GM13977 (cell line): ENCODE measurements at places on chromosomes 5 and 9.

DNA sequence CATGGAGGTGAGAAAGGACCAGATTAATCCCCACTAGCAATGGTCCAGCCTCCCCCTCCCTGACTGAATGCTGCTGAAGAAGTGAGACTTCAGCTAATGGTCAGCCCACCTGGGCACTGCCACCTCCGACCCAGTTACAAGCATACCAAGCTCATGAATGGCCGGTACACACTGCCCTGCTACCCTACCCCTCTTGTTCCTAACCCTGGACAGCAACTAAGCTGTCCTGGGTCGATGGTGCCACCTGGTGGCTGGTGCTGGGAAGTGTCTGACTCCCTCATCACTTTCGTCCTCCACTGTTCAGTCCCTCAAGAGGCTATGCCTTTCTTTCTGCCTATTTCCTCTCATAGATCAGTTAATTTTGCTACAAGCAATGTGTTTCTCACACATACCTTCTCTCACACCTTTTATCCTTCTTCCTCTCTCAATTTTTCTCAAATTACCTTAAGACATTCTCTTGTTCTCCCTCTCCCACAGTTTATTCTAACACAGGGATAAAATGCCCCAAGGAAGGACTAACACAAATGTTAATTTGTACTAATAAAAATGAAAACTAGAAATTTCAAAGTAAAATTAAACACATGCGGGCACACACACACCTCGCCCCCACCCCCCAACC, 42.4 kb downstream of the PAX5 start:
- DNase-seq: peak; percentile 66

DNA sequence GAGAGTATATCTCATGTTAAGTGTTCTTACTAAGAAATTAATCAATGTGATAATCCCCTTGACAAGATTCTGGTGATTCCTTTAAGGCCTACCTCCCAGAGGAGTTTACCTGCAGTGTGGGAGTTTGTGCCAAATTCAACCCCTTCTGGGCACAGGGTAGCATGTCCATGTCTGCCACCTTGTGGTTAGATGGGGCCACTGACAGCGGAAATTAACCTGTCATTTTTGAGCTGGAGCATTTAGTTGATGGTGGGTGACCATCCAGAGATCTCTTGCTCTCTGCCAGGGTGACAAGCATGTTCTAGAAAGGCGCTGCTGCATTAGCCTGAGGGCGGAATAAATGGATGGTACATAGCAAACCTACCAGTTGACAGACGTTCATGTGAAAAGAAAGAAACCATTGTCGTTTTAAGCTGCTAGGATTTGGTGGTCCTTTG, 132.2 kb downstream of the FBXO4 start:
- peak; percentile 50 for DNase-seq

DNA sequence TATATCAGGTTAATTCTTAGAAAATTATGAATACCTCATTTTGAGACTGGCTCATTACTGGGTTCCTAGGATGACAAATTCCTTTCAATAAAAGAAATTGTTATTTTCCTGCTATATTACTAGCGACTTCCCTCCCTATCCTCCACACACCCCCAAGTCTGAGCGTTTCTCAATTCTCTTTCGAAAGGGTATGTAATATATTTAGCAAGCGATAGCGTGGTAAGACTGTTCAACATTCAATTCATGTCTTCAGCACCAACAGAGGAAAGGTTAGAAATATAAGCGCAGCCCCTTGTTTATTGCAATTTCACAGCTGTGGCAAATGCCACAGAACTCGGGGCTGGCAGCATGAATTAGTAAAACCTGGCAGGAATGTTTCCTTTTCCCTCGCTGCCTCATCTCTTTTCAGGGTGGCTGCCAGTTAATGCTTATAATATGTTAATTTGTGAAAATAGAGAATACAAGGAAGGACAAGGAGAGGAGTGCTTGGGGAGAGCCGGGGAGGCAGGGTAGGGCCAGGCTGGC, 152.7 kb upstream of the TBCA start:
- no peak for DNase-seq

GRCh38 chr5:137453483-137454080, 45.5 kb downstream of the SPOCK1 start:
- DNase-seq: no peak

- no peak for DNase-seq
Measured at GRCh38 chr5:91033370-91033769, 349.7 kb downstream of the ARRDC3 start.

DNA sequence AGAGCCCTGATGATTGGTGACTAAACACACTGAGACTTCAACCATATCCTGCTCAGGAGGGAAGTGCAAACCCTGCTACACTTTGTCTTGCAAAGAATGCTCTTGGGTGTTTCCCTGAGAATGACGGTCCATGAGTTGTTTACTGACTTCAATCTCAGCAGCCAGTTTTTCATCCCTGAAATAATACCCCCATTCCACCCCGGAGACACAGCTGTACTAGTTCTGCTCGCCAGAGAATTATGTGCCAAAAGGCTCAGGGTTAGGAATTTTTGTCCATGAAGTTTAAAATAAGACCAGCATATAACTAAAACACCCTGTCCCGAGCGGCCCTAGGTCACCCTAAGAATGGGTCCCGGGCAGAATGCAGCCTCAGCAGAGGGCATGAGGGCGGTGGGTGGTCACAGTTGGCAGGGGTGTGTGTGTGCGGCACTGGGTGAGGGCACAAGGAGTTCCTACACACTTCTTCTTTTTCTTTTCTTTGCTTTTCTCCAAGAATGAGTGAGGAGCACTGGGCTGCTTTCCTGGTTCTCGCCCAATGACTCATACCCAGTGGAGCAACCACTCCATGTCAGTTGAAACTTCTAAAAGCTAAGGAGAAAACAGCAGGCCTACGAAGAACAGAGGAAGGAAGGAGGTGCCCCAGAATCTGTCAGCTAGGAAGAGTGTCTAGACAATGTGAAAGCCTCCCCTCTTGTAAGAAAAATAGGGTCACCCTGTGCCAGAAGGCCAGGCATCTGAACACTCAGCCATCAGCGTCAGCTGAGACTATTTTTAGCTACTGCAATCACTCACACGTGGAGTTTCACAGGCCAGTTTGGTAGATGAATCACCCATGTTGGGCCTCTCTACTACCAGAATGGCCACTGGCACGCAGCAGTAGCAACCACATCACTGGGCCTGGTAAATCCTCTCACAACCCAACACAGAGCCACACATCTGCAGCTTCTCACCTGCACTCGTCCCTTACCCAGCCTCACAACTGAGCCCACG, 105.9 kb downstream of the DPYSL3 start:
- peak; percentile 69 for DNase-seq

DNA sequence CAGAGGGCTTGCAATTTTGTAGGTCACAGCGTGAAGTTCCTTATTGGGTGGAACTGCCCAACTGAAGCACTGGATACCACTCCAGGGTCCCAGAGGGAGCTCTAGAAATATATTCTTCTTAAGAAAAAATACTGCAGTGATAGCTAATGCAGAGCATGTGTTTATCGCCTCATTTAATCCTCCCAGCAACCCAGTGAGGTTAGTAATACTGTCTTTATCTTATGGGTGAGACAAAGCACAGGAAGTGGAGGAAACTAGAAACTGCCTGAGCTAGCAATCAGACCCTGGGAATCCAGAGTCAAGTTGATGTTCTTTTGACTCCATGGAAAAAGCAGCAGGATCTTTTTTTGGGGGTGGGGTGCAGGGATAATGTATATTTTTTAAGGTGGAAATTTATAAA, 153.3 kb downstream of the PJA2 start:
- DNase-seq: no peak

GRCh38 chr5:151239237-151239861, 13.6 kb upstream of the GM2A start:
- DNase-seq: peak; percentile 72

GRCh38 chr5:142087920-142088679, 20.5 kb upstream of the NDFIP1 start:
- no peak for DNase-seq

DNA sequence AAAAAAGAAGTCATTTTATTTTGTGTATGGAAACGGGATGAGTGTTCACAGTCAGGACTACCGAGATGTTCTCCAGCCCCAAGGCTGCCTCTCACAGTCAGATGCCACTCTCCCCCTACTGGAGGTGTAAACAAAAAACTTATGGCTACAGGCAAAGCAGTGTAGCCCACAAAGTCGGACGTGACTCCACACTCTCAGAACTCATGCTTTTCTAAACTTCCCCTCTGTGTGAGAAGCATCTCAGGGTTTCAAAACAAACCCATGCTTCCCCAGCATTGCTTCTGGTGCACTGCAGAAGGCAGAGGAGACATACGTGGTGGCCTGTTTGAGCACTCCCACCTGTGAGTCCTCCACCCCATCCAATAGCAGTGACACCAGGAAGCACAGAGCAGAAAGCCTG, 580.3 kb downstream of the BNC2 start:
- DNase-seq: no peak

GRCh38 chr5:1634337-1634661, 110.5 kb upstream of the LPCAT1 start:
- DNase-seq: no peak

DNA sequence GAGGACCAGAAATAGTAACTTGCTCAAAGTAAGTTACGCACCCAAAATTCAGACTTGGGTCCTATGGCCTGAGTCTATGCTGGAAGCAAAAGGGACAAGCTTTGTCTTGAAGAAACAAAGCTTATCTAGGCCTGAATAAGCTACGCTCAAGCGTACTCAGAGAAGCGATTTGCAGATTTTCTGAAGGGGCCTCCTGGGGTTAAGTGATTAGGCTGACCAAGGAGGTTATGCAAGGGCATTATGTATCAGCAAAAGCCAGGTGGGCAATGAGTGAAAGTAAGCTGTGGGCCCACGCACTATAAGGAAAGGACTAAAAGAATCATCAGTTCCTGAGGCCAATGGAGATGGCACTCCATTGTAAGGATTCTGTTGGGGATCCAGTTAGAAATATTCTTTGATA, 122.1 kb downstream of the SNX18 start:
- DNase-seq: no peak

DNA sequence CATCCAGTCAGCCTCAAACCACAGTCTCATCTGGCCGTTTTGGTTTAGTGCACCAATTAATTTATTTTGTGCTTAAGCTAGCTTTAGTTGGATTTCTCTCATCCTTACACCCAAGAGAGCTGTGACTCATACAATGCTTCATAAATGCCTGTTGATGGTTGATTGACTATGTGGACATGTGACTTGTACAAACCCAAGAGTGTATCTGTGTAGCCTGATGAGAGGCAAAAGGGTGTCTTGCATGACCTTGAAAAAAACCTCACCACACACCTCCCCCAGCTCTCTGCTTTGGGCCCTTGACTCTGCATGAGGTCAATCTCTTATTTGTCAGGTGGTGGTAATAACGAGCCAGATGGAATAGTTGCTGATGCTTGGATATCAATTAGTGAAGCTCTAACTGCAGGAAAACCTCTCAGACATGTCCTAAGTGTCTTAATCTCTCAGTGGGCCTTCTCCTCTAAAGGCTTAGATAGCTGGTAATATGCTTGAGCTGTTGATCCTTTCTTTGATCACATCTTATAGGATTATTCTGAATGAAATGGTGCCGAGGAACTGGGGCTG, 10.6 kb upstream of the GLRA1 start:
- no peak for DNase-seq

GRCh38 chr9:34366365-34366764, 10.3 kb downstream of the MYORG start:
- DNase-seq: no peak

GRCh38 chr9:128022886-128023285, 42.1 kb upstream of the EEIG1 start:
- DNase-seq: no peak

- no peak for DNase-seq
Measured at GRCh38 chr5:133916914-133917313, 51.5 kb downstream of the C5orf15 start.

DNA sequence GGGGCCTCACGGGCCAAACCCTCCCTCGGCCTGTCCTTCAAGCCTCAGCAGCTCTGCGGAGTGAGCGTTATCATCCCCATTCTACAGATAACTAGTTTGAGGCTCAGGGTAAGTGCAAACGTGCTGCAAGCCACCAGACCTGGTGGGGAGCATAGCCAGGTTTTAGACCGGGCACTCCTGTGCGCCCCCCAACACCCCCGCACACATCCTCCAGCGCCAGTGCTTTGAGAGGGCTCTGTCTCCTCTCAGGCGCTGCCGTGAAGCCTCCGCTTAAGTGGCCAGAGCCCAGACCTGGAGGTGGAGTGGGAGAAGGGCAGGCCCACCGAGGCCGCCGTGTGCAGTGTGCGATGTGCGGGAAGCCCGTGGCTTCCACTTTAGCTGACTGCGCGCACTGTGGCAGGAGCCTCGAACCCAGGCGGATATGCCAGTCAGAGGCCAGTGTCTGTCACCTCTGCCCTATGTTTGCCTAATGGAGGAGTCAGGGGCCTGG, 1.6 kb upstream of the MGAT1 start:
- DNase-seq: no peak

GRCh38 chr5:82405618-82406204, 127.6 kb upstream of the RPS23 start:
- DNase-seq: no peak

GRCh38 chr9:79259858-79260257, 311.9 kb upstream of the TLE4 start:
- DNase-seq: no peak

GRCh38 chr5:55885359-55885758, 34.2 kb downstream of the IL31RA start:
- DNase-seq: no peak

GRCh38 chr5:14492331-14492964, 89.1 kb upstream of the OTULINL start:
- DNase-seq: no peak

DNA sequence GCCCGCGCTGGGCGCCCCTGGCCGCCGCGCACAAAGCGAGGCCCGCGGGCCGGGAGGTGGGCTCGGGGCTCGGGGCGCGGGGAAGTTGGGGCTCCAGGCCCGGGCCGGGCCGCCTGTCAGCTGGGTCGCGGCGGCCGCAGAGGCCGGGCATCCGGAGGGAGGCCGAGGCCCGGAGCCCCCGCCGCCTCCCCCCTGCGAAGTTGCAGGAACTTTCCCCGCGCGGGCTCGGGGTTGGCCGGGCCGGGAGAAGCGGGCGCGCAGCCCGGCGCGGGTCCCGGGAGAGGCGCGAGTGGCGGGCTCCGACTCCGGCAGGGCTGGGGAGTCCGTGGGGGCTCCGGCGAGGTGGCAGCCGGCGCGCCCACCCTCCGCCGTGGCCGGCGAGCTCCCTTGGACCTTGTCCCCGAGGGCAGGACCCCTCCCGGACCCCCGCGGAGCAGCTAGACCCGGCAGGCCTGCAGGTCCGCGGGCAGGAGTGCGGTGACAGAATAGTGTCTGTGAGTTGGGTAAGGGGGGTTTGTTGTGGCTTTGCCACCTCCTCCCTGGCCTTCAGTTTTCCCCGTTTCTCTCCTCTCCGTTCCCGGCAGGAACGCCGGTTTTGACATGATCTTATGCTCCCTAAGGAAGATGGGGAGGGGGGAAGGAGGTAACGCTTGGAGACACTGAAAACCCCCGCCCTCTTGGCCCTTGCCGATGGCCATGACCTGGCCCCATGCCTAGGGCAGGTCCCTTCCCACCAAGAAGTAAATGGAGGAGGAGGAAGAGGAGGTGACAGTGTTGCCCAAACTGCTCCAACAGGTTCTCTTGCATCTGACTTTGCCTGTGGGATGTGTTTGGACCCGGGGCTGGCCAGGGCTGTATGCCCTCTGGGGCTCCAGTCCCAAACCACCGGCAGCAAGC, 942 bp downstream of the PHF2 start:
- peak; percentile 42 for DNase-seq
